ENCODE measurements at places on chromosomes 13 and 19.

DNA sequence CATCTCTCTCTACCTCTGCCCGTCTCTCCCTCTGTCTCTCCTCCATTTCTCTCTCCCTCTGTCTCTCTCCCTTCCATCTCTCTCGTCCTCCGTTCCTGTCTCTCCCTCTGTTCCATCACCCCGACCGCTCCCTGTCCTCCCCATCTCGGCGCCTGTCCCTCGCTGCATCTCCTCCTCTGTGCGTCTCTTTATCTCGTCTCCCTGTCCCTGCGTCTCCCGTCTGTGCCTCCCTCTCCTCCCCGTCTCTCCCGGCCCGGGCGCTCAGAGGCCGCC, 4.6 kb downstream of the GRIN2D start:
- DNase-seq, result no peak

GRCh38 chr19:4208385-4209094, 20.8 kb upstream of the EBI3 start:
- no peak for DNase-seq

- no peak for DNase-seq
Measured at GRCh38 chr13:39528661-39528980, 74.4 kb downstream of the LHFPL6 start.

DNA sequence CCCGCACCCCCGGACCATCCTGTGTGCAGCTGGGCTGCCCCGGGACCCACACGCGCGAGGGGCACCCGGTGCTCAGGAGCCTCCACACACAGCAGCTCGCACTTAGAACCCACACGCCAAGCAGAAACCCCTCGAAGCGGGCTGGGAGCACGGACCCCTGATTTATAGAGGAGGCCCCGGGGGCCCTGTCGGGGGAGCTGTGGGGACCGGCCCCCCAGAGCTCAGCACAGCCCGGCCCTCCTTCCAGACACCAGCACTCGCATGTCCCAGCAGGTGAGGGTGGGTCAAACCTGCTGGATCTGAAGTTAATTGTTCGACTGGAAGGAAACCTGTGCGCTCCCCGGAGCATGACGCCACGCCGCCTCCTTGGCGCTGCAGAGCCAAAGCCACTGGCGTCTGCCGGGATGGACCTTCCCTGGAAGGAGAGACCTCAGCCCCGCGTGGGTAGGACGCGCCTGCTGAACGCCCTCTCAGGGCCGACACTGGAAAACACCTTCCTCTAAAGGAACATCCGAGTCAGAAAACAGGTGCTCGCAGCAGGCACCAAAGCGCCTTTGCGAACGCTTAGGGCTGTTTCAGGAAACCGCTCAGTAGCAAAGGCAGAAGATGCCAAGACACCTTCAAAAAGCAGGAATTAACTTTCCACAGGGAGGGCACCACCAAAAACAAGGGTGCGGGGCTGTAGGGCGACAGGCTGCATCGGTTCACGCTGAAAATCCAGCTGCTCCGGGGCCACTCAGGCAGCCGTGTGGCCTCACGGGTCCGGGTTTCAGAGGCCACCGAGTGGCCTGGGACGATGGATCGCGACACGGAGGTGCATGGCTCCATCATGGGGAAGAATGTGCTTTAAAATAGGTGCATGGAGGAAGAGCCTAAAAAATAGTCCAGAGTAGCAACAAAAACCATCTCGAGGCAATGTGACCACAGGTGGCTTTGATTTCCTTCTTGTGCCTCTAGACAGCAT, 37.8 kb upstream of the GRTP1 start:
- no peak for DNase-seq

Measured in Jurkat, Clone E6-1 (cell line).